ENCODE measurements at places on chromosomes 11 and 22.
A peak's percentile ranks its signal among the peaks of the same experiment; 100 is the strongest.

DNA sequence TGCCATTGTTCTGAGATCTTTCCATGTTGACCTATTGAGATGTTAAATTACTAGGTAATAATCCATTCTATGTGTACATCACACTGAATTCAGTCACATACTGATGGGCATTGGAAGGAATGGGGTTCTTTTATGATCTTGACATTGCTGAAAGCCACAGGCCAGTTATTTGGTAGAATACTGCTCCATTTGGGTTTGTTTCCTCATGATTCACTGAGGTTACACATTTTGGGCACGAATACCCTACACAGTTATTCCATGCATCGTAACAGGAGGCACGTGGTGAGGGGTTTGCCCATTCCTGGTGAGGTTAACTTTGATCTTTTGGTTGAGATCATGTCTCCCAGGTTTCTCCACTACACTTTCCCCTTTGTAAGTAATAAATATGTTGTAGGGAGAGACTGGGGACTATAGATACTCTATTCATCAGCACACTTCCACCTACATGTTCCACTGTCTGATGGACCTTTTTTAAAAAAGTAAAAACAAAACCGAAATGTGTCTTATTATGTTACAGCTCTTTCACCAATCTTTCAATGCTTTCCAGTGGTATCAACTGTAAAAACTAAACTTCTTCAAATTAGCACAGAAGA is 12.0 kb upstream of the FOLR1 start:
- DNase-seq, result no peak

GRCh38 chr11:14237444-14237961 is 121.5 kb downstream of the RRAS2 start:
- DNase-seq, result no peak

- no peak for DNase-seq
These were observed 394.4 kb downstream of the OPCML start for GRCh38 chr11:133137939-133138338.

- no peak for DNase-seq
These were observed 27.6 kb downstream of the TENM4 start for GRCh38 chr11:79413268-79413667.

- DNase-seq, result no peak
These were observed 1.8 kb downstream of the LARGE2 start for GRCh38 chr11:45924036-45924915.

- no peak for DNase-seq
These were observed 58.4 kb downstream of the ABTB2 start for GRCh38 chr11:34299284-34299972.

DNA sequence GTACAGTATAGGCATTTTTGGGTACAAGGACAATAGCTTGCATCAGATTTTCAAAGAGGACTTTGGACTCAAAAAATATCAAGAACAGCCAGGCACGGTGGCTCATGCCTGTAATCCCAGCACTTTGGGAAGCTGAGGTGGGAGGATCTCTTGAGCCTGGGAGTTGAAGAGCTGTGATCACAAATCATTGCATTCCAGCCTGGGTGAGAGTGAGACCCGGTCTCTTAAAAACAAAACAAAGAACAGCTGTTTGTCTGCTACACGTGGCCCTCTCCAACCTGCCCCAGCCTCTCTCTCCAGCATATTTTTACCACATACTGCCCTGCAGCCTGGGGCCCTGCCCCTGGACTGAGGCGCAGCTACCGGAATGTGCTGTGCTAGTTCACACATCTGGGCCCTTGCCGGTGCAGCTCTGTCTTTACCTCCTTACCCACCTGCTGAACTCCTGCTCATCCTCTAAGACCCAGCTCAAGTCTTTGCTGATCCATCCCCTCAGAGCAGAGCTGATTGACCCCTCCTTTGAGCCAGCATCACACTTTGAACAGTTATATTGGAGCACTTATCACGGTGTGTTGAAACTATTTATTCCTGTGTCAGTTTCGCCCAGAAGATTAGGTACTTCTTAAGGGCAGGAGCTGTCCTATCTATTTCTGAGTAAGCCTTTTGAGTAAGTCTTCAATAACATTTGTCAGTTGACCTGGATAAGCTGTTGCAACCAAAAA is 29.4 kb downstream of the GRIK4 start:
- no peak for DNase-seq

- no peak for DNase-seq
These were observed 3.2 kb downstream of the RASSF7 start for GRCh38 chr11:563812-564578.

GRCh38 chr11:71372693-71373657 is 75.2 kb downstream of the DHCR7 start:
- no peak for DNase-seq

- no peak for DNase-seq
These were observed 3.4 kb downstream of the CAPN1 start for GRCh38 chr11:65185171-65185570.

- DNase-seq, result no peak
These were observed 10.1 kb upstream of the MRPL23 start for GRCh38 chr11:1936781-1937615.

- no peak for DNase-seq
These were observed 61.6 kb upstream of the PTPN5 start for GRCh38 chr11:18853086-18853720.

DNA sequence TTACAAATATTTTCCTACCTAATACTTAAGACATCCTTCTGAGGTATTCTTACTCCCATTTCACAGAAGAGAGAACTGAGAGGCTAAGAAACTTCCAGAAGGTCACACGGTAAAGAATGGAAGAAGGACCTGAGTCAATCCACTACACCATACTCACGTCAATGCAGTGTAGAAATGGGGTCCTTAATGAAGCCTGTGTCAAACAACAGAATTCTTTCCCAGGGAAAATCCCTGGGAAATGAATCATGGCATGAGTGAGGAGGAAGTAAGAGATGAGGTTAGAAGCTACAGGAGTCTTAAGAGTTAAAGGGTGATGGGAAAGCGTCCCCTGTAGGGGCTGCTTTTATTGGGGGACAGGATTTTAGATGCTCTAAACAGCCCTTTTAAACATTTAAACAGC is 147.9 kb downstream of the C11orf91 start:
- no peak for DNase-seq

DNA sequence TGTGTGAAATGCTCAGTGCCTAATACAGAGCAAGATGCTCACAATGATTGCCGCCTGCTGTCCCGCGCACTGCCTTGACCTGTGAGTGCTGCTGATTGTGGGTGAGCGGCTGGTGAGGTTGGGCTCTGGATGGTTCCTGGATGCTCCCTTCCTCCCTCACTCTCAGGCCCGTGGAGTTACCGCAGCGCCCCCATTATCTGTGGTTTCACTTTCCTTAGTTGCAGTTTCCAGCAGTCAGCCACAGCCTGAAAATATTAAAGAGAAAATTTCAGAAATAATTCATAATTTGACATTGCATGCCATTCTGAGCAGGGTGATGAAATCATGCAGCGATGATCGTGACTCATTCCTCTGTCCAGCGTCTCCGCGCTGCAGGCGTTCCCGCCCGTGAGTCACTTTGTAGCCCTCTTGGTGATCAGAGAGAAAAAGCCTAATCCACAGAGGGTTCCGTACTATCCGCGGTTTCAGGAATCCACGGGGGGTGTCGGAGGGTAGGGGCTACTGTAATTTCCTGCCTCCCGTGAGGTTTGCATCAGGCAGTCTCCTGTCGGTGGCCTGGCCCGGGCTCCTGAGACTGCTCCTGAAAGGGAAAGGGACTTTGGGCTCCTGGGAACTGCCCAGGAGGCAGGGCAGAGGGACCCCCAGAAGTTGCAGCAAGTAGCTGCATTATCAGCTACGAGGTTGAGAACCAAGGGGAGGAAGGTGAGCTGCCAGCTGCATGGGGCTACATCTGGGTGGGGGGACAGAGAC is 10.6 kb downstream of the RPL3 start:
- DNase-seq, result no peak

DNA sequence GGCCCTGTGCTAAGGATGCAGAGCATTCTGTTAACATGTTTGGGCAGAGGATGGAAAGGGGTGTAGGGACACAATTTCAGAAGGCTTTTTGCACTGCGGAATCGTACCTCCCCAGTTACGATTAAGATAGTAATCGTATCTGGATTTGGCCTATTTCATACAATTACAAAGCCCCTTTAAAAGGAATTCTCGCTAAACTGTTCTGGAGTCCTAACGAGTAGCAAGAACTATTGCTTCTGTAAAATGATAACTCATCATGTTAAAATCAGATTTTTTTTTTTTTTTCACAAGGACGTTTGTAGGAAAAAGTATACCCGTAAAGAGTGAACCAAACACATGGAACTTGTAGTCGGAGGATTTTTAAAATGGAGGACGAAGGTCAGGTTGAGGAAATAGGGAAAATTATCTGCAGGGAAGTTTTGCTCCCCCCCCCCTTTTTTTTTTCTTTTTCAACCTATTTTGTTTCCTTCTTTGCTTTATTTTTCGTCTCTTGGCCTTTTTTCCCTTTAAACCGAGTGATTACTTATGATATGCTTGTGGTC is 934 bp downstream of the HSD17B12 start:
- no peak for DNase-seq

- DNase-seq, result no peak
These were observed 127.6 kb downstream of the MPPED2 start for GRCh38 chr11:30458541-30458940.

GRCh38 chr11:17400048-17400775 is 11.8 kb upstream of the KCNJ11 start:
- DNase-seq, result no peak

- DNase-seq, result no peak
These were observed 14.2 kb downstream of the ZBTB44 start for GRCh38 chr11:130300567-130300966.

- DNase-seq, result no peak
These were observed 244.0 kb downstream of the CASP12 start for GRCh38 chr11:104654181-104654813.

DNA sequence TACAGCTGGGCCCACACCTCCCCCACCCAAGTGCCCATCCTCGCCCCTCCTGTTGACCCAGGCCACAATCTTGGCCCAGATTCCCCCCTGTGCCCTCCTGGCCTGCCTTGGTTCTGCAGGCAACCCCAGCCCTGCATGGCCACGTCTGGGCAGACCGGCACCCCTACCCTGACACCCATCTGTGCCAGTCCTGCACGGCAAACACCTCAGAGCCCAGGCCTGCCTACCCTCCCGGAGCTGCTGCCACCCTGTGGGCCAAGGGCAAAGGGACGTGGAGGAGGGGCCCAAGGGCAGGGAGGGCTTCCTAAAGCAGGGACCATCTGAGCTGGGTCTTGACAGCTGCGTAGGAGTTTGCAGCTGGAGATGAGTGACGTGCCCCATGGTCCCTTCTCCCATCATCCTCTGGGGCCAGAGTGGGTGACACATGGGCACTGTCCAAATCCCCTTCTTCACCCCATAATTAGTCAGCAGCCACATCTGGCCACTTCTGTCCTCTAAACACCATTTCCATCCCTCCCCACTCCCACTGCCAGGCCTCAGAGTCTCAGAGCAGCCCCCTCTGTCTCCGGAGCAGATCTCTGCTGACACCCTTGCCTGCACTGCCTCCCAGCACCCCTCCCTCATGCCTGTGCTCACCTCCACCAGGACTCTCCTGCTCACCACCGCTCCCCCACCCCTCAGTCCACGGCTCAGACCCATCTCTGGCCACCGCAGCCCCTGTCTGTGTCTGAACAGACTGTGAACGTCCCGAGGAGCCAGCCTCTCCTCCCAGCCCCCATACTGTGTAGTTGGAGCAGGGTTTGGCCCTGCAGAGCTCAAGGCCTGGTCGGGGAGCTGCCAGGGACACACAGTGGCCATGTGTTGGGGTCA is 35.6 kb upstream of the PPARA start:
- no peak for DNase-seq

GRCh38 chr22:44408829-44409192 is 89.2 kb downstream of the RTL6 start:
- no peak for DNase-seq

GRCh38 chr22:28955817-28956216 is 72.4 kb downstream of the ZNRF3 start:
- DNase-seq, result peak; percentile 49

GRCh38 chr11:43996318-43996717 is 51.5 kb upstream of the ACCSL start:
- no peak for DNase-seq

GRCh38 chr11:95788921-95789505 is 569 bp downstream of the FAM76B start:
- DNase-seq, result no peak

GRCh38 chr11:46528445-46529094 is 65.3 kb downstream of the AMBRA1 start:
- DNase-seq, result no peak

GRCh38 chr11:107732689-107733051 is 20.8 kb upstream of the SLN start:
- DNase-seq, result no peak

- DNase-seq, result no peak
These were observed 91.2 kb downstream of the RPS6KA4 start for GRCh38 chr11:64450168-64450560.

GRCh38 chr11:14336507-14337503 is 22.2 kb downstream of the RRAS2 start:
- DNase-seq, result no peak

DNA sequence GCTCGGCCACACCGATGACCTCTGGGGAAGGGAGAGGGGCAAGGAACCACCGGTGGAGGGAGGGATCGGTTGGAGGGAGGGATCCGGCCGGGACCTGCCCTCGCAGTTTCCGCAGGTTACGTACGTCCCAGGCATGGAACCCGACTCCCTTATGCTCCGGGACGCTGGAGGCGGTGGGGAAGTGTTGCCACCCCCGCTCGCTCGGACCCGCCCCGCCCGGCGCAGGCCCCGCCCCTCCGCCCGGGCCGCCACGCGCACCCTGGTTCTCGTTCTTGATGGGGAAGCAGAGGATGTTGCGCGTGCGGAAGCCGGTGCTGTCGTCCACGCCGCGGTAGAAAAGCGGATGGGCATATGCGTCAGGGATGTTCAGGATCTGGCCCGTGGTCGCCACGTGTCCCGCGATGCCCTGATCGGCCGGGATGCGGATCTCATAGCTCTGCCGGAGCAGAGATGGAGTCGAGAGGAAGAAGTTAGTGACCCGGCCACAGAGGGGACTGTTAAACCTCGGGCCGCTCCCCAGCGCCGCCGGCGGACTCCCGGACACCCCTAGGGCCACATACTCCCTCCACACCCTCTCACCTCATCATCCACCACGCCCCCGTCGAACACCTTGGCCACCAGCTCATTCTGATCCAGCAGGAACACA is 89.8 kb downstream of the PDE2A start:
- DNase-seq, result peak; percentile 33

- DNase-seq, result no peak
These were observed 53.6 kb downstream of the LRRC32 start for GRCh38 chr11:76616676-76617552.

GRCh38 chr11:46381048-46381818 is at the start of gene MDK:
Gene MDK (plus strand): TSS chr11:46381669. CDS start chr11:46382058, 389 bp downstream.
- DNase-seq, result no peak

- no peak for DNase-seq
These were observed 8.2 kb upstream of the MYEOV start for GRCh38 chr11:69285766-69286165.

DNA sequence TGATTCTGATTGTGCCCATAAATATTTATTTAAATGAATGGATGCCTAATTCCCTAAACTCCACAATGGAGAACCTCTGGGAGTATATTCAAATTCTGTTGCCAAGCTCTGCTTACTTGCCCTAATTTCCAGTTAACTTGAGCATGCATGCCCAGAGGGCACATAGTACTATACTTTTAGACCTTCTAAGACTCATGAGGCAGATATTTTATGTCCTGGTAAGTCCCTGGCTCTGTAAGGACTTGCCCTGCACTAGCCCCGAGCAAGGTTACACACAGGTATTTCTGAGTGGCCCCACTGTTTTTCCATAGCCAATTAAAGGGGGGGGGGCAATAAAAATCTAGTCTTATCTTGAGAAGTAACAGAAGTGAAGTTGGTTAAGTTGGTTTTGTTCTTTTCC is 21.1 kb upstream of the CAPRIN1 start:
- no peak for DNase-seq

- DNase-seq, result no peak
These were observed 6.7 kb downstream of the APLNR start for GRCh38 chr11:57230316-57230715.
